ENCODE measurements at places on chromosomes 3 and 15.

DNA sequence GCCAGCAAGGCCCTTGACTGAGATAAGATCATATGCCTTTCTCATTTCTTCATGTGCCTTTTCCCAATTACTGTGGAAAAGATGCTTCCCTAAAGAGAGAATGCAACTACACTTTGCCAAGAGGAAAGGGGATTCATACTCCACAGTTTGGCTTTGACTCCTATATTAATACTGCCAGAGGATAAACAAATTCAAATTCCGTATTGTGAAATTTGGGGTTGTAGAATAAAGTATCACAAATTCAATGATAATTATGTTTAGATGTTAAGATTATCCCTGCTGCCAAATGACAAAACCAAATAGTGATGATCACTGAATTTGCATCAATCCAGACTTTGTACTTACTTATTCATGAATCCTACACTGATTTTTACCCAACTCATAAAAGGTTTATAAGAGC is 88.5 kb upstream of the MNS1 start:
- DNase-seq, result no peak

- DNase-seq, result no peak
Observed at GRCh38 chr3:57796261-57796660, 40.2 kb downstream of the SLMAP start.

GRCh38 chr15:82646250-82647044 is 716 bp downstream of the CPEB1 start:
- no peak for DNase-seq

DNA sequence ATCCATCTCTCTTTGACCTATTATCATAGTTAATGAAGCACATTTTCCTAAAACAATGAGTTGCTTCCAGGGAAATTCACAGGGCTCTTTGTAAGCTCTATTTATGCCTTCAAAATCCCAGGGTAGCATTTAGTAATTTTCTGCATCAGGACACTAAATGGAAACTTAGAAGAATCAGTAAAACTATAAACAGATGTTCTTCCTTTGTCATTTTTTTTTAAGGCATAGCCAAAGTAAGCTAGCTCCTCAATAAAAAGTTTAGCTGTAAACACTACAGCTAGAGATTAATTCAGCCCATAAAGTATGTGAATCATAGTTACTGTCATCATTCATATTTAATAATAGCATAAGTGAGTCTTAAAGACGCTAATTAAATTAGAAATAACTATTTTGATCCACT is 79.3 kb downstream of the RPL22L1 start:
- DNase-seq, result no peak

DNA sequence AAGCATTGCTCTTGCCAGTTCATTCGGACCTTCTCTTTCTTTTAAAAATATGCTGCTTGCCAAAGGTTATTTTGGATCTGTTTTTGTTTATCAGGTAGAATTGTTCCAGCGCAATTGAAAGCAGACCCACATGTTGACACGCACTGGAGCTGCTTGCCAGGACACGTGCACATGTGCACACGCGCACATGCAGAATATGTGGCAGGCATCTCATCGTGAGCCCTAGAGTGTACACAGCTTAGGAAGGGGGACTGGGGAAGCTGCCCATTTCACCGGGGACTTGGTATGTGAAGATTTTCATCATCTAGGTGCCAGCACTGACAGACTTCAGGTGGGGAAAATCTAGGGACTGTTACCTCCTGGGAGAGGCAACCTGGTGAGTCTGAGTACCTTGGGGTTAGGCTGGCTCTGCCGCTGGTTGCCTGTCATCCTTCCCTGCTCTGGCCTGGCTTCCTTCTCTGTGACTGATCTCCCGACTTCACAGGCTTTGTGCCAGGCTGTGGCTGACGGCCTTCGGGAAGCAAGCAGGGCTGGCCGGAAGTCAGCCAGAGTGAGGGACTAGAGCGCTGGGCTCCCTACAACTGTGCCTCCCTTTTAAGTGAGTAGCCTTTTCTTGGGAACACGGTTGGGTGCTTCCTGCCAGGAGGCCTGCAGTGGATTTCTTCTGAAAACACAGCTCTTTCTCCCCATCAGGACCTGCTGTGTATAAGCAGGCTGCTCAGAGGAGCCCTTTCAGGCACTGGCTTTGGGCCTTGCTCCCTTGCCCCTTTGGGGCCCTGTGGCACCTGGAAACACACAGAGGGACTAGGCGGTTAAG is 129.3 kb downstream of the EEFSEC start:
- no peak for DNase-seq

- no peak for DNase-seq
Observed at GRCh38 chr15:76155731-76156130, 95.9 kb downstream of the TMEM266 start.

GRCh38 chr3:194750491-194750828 is 64.8 kb downstream of the FAM43A start:
- DNase-seq, result no peak

- DNase-seq, result no peak
Observed at GRCh38 chr3:183149915-183150750, 12.4 kb downstream of the LAMP3 start.

GRCh38 chr3:134249935-134250716 is 533 bp downstream of the RYK start:
- peak; percentile 9 for DNase-seq

GRCh38 chr3:4693620-4694019 is 200.5 kb downstream of the ITPR1 start:
- no peak for DNase-seq

- DNase-seq, result no peak
Observed at GRCh38 chr3:71025516-71025915, 558.0 kb downstream of the FOXP1 start.

DNA sequence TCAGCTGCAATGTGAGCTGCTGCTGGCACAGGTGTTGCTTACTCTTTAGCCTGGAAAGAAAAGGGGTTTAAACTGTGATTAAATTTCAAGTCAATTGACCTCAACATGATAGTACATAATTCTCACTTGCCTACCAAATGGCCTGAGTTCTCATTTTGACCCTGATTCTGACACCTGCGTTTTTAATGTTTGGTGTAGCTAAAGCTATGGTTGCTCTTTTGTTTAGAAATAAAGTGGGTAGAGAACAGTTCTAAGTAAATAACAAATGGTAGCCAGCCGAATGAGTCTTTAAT is 100.8 kb upstream of the SOX2 start:
- no peak for DNase-seq

GRCh38 chr3:197381371-197381770 is 83.0 kb upstream of the DLG1 start:
- no peak for DNase-seq

DNA sequence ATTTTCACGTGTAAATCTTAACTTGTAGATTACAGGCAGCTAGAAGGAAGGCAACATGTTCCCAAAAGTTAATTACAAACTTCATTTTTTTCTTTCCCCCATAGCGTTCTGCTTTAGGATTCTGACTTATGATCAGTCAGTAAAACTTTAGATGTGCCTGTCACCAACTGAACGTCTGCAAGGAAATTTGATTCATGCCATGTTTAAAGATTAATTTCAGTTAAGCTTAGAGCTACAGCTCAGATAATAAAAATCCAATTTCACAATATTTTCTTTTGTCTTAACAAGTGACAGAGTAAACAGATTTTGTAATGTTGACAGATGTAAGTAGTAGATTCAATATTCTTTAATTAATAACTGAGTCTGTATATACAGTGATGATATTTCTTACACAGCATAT is 253.1 kb downstream of the NFKBIZ start:
- no peak for DNase-seq

- DNase-seq, result no peak
Observed at GRCh38 chr3:43870844-43871626, 180.3 kb downstream of the ABHD5 start.

DNA sequence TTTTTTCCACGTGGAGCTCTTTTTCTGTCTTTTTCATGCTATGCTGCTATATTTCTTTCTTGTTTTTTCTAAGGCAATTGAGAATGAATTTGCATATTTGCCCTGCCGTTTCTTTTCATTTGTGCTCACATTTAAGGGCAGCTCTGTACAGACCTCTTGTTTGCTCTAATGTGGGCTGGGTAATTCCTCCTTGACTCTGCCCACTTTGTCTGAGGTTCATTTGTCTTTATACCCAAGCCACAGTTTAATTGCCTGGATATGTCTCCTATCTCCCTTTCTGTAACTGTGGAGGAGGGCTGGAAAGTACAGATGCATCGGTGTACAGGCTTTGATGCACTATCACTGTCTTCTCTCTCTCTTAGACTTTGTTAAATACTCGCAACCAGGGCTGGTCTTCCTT is 195.9 kb downstream of the EPHB1 start:
- no peak for DNase-seq

DNA sequence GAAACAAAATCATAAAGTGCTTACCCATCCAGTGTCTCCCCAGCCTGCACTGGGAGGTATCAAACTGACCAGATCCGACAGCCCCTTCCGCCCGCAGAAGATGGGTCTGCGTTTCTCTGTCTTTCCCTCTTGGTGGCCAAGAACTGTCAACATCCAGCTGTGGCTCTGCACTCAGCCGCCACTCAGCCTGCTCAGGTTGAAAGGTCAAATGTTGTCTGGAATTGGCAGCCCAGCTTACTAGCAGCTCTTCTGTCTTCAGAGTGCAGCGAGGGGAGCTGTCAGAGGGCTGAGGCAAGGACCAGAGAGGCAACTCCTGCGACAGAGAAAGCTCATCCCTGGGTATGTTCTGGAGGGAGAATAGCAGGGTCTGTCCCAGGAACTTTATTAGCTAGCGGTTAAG is 45.4 kb downstream of the GOLGA6L2 start:
- no peak for DNase-seq

DNA sequence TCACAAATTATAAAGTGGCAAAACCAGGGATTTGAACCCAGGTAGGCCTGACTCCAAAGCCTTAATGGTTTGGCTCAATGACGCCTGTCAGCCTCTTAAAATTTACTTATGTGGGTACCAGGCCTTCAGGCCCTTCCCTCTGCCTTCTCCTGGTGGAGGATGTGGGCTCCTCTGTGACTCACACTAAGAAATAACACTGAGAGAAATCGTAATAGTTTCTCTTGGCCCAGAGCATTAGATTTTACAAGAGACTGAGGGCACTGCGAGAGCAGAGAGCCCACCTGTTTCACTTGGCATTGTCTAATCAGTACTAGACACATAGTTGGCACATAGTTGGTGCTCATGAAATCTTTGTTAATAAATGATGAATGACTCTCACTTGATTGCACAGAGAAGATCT is 505.2 kb downstream of the SHQ1 start:
- DNase-seq, result no peak

DNA sequence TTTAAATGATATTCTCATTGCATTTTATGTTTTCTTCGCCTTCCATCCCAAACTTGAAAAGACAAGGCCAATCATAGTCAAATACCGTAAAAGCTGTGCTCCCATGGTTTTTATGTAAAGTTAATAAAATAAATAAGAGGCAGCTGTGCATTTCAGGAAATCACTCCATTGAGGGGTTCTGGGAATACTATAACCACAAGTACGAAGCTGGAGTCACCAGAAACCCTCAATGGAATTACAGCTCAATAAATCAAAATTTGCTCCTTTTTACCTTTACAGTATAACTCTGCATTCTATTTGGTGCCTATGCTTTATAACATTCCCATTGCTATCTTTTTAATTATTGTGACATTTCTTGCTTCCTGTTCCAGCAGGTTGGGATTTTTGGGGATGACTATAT is 77.2 kb downstream of the C3orf38 start:
- DNase-seq, result no peak

Measured in effector CD8-positive, alpha-beta T cell (primary cell).